ENCODE measurements at places on chromosomes 3 and 15. TPM values are rescaled to one million over a fixed set of nuclear protein-coding genes. Genes with fewer than 3 reads are reported as not detected.

GOLGA6D gene
- not detected for total RNA-seq

GOLGA8Q gene
- 2.1 TPM for total RNA-seq

RLBP1 gene
- 0.76 TPM for total RNA-seq

TARS3 gene
- 18.1 TPM for total RNA-seq

ZNF501 gene
- total RNA-seq: 2.3 TPM

Data from motor neuron (in vitro differentiated cells).